ENCODE measurements at places on chromosomes 1 and 21.

- DNase-seq = no peak
Measured at GRCh38 chr1:51955797-51956527, 34.5 kb downstream of the RAB3B start.

DNA sequence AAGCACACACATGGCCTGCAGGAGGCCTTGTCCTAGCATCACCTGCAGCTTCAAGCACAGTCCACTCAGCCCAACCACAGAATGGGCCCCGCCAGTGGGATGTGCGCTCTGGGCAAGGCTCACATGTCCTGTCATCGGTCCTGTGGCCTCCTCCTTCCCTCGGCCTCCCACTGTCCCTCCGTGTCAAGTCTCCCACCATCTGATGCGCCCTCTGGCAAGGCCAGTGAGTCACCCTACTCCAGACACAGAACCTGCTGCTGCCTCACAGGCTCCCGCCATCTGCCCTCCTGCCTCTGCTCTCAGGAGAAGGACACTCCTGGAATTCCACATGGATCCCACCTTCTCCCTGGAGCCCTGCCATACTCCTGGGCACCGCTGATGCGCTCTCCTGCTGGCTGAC lies 14.2 kb downstream of the KCNAB2 start:
- peak; percentile 43 for DNase-seq

- no peak for DNase-seq
Measured at GRCh38 chr1:51301152-51301843, 29.1 kb downstream of the TTC39A start.

- DNase-seq = peak; percentile 75
Measured at GRCh38 chr1:155091071-155092051, 12.7 kb downstream of the EFNA3 start.

DNA sequence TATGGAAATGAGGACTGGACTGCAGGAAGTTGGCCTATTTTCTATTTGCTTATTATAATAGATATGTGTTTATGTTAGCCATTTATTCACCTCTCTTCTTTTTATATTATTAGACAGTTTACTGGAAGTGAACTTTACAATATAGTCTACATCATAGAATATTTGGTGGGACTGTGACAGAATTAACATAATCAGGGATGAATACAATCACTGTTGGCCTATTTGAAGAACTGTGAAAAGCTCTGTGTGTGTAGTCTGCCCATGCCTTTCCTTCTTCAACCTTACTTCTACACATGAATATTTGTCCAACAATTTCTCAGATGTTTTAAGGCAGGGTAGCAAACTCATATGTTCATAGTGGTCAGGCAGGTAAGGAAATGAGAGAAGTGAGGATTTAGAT lies 12.4 kb downstream of the MPZ start:
- DNase-seq = no peak

GRCh38 chr1:7621334-7622219 lies 149.5 kb upstream of the VAMP3 start:
- no peak for DNase-seq

- DNase-seq = peak; percentile 12
Measured at GRCh38 chr1:223870617-223871574, 25.1 kb upstream of the TP53BP2 start.

DNA sequence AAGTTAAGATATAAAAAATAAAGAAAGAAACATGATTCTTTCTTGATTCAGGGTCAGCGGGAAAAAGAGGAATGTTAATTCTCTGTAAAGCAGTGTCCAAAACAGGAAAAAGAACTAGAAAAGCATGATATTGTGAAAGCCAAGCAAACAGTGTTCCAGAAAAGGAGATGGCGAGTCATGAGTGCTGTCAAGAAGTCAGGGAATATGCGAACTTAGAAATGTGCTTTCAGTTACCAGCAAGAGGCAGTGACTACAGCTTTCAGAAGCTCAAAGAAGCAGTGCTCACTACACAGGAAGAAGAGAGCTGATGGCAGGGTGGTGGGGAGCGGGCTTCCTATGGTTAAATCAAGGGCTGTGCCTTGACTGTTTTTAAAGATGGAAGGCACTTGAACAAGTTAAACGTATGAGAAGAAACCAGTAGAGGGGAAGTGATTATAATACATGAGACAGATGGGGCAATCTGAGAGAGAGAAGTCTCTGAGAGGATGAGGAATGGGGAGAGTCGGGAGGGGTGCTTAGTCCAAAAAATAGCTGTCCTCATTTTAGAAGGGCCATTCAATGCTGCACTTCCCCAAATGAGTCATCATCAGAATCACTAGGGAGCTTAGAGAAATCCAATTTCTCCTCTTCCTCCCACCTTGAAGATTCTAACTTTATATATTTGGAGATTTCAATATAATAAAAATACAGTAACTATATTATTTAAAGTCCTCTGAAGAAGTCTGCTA lies 90.4 kb downstream of the KCNK1 start:
- peak; percentile 55 for DNase-seq

DNA sequence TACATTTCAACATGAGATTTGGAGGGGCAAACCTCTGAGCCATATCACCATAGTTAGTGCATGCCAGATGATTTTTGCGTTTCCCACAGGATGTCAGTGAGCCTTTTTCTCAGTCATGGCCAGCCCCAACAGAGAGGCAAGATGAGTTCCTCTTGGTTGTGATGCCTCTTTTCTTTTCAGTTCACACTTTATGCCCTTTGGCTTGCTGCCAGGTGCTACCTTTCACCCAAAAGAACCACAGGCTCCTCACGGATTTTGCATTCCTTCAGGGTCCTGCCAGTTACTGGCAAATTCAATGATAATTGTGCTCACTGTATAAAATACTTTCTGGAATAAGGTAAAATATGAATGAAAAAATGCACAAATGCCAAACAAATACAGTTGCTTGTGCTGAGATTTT lies 411.3 kb downstream of the KIF26B start:
- DNase-seq = no peak

- DNase-seq = no peak
Measured at GRCh38 chr1:25556791-25557476, 13.5 kb downstream of the LDLRAP1 start.

DNA sequence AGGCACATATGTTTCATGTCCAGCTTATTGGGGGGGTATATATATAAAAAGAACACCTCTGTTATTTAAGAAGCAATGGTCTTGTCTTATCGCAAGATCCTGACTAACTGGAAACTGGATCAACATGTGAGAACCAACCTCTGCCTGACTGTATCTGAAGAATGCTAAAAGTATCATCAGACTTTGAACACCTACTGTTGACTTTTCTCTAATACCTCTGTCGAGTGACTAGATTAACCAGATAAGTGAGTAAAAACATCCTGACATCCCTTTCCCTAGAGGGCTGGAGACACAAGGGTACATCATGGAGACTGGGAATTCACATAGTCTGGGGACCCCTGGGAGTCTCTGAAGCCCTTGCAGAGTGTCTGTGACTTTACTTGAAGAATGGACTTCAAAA lies 26.3 kb upstream of the PIGC start:
- DNase-seq = no peak

GRCh38 chr1:46246548-46247435 lies 771 bp upstream of the RAD54L start:
- DNase-seq = no peak

GRCh38 chr1:19065526-19066247 lies 109.2 kb upstream of the IFFO2 start:
- no peak for DNase-seq

- no peak for DNase-seq
Measured at GRCh38 chr1:27689423-27690173, 17.6 kb upstream of the IFI6 start.

- DNase-seq = no peak
Measured at GRCh38 chr21:36807422-36807928, 108.6 kb downstream of the SIM2 start.

GRCh38 chr1:47235806-47236205 lies 3.8 kb upstream of the TAL1 start:
- no peak for DNase-seq

- no peak for DNase-seq
Measured at GRCh38 chr1:162220009-162220539, 150.6 kb downstream of the NOS1AP start.

DNA sequence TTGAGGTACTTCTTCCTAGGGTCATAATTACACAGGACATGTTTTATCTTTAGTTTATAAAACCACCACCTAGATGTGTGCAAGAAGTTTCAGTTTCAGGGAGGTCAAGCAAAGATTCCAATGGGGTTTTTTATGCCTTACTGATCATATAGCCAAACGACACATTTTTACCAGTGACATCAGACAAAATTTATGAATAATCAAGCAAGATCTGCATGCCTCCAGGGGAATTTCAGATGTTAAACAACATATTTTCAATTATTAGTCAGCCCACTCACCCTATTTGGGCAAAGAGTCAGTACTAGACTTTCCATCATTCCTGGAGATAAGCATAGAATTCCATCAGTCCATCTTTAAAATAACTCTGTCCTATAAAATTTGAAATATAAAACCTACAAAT lies 867.4 kb downstream of the KCNT2 start:
- DNase-seq = no peak

GRCh38 chr1:150881331-150882070 lies 5.1 kb upstream of the ARNT start:
- DNase-seq = no peak

All from NCI-H524 (cell line).